ENCODE measurements at places on chromosomes 6 and 20.

DNA sequence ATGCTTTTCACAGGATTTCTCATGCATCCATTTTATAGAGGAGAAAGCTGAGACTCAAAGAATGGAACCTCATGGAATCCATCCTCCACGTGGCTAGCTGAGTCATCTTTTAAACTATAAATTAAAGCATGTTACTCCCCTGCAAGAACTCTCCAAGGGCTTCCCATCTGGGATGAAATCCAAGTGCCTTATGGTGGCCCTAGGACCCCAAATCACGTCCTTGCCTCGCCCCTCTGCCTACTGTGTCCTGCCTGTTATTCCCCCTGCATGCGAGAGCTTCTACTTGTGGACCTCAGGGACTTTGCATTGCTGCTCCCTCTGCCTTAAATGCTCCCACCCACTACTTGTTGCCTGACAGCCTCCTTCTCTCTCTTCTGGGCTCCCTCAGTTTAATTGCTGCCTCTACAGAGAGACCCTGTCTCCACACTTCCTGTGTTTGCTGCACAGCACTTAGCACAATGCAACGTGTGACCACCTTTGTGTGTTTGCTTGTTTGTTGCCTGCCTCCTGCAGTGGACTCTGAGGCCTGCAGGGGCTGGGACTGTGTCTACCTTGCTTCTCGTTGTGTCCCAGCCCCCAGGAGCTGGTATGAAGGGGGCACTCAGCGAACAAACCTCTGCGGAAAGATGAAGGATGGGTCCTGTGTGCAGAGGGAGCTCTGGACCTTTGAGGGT lies 39.4 kb downstream of the TOX2 start:
- DNase-seq, result no peak

DNA sequence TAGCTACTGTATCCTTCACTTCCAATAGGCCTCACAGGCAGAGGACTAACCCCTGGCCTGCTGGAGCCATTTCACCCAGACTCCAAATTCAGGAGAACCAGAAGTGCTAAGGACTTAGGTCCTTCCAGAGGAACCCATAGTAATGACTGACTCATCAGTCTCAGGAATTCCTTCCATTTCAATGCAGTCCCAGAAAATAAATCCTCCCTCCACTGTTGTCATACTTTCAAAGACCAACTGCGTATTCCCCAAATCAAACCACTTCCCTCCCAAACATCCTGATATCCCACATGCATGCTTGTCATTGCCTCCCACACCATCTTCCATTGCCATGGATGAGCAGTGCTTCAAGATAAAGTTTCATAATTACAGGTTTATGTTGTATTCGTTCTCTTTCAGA lies 31.8 kb upstream of the NT5E start:
- no peak for DNase-seq

DNA sequence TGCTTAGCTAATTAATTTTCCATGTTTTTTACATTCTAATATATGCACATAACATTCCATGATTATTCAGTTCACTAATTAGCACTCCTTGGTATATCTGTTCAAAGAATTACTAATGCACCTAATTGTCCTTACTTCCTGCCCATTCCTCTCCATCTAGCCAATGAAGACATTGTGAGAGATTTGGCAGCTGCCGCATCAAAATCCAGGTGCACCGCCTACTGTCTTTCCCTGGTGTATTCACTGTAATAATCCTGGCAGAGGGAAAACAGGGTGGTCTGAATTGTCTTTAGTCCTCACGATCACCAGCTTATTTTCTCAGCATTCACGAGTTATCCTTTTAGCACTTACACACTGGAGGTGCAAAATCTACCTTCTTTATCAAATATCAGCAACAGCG lies 61.0 kb upstream of the SCGN start:
- DNase-seq, result no peak

GRCh38 chr6:157368359-157369049 lies 12.5 kb upstream of the ZDHHC14 start:
- no peak for DNase-seq

GRCh38 chr6:133203344-133203697 lies 37.8 kb upstream of the EYA4 start:
- no peak for DNase-seq

DNA sequence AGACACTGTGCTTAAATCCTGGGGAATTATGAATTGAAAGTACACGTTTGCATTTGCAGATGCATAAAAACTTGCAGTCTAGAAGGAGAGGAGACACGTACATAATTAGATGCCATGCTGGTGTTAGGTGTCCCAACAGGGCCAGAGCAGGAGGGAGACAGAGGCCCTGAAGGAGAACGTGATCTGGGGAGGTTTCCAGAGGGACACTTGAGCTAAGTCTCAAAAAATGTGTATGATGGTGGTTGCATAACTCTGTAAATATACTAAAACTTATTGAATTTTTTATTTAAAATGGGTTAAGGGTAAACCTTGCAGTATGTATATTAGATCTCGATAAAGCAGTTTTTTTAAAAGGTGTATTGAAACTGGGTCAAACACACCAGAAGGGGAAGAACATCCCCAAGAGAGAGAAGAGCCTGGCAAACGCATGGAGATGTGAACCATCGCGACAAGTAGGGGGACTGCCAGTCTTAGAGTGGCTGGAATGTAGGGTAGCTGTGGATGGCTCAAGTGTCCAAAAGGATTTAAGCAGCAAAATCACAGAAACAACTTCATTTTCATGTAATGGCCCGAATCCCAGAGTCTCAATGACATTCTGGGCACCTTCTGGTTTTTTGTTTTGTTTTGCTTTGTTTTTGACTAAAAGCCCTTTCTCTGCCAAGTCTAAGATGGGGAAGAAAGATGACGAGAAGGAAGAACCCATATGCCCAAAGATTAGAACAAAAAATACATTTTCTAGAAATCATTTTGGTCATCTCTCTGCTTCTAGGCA lies 15.3 kb downstream of the TRAF3IP2 start:
- DNase-seq, result no peak

DNA sequence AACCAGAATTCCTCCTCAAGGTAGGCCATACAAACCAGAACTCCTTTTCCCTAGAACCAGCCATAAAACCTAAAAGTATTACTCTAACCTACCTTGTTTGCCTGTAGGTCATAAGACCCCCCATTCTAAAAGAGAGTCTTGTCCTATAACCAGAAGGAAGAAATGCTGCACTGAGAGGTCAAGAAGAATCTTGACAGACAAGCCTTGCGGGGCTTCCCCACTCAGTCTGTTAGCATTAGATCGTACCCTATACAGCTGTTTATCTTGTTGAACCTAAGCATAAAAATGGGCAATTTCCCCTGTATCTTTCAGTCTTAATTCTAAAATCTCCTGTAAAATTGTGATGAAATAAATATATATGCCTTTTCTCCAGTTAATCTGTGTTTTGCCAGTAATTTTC lies 52.3 kb upstream of the HFE start:
- no peak for DNase-seq

GRCh38 chr6:35857853-35858252 lies 52.7 kb downstream of the LHFPL5 start:
- DNase-seq, result no peak

DNA sequence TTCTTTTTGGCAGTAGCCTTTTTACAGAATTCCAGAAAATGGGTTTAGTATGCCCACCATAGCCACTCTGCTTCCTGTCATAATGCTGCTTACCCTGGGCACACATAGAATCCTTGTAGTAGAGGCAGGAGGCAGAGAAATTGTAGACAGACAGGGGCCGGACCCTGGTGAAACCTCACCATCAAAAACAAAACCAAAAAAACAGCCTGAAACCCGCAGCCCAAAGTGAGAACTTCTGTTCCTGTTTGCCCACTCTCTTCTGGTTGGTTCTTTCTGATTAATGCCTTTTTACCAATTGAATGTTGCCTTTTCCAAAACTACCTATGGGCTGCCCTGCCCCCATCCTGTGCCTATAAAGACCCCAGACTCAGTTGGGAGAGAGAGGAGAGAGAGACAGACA lies 188.2 kb downstream of the CDKAL1 start:
- no peak for DNase-seq

DNA sequence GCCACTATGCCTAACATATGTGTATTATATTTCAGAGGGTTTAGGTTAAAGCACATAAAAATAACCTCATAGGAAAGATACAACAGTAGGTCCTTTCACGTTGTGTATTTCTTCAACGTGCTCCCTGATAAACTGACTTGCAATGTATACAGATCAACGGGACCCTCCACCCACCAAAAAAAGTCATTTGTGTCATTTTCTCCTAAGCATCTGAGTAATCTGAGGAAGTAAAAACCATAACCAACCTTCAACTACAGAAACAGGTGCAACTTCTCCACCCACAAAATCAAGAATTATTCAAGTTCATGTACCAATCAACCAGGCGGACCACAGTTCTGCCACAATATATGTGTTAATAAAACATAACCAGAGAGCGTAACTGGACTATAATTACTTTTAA lies 54.9 kb upstream of the NHSL1 start:
- DNase-seq, result no peak

- no peak for DNase-seq
Observed at GRCh38 chr6:156662025-156662445, 115.1 kb upstream of the ARID1B start.

DNA sequence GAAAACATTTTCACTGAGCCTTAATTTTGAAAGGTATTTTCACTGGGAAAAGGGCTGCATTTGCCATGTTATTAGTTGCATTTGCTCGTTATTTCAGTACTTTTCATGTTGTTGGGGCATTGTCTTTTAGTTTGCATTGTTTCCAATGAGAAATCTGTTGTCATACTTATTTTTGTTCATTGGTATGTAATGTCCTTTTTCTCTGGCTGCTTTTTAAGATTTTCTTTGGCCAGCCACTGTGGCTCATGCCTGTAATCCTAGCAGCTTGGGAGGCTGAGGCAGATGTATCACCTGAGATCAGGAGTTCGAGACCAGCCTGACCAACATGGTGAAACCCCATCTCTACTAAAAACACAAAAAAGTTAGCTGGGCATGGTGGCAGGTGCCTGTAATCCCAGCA lies 379.9 kb downstream of the SAMD5 start:
- no peak for DNase-seq

GRCh38 chr6:33323623-33323948 lies 6.0 kb upstream of the ZBTB22 start:
- DNase-seq, result no peak

- no peak for DNase-seq
Observed at GRCh38 chr6:7087066-7087465, 20.7 kb upstream of the RREB1 start.

- DNase-seq, result no peak
Observed at GRCh38 chr6:158531970-158532369, 27.9 kb upstream of the TMEM181 start.
